Lung microvascular endothelial cell (primary cell): ENCODE measurements at places on chromosomes 12 and 14. TPM values are rescaled to one million over a fixed set of nuclear protein-coding genes. Genes with fewer than 3 reads are reported as not detected.

GRCh38 chr12:88122666-88123065 is 19.2 kb downstream of the CEP290 start:
- DNase-seq, result no peak

DNA sequence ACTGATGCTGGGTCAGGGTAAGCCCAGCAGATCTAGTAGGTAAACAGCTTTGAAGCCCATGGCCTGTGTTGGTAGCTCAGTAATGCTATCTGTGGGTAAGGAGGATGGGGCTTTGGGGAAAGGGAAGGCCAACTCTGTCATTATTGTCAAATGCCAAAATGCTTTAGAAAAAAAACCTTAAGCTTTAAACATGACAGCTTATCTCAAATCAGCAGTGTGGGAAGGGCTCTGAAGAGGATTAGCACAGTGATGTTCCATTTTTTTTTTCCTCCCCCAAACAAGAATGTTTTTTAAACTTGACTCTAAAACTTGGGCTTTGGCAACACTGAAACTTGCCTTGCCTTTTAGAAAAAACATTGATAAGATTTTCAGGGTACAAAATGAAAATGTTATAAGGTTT is 11.7 kb downstream of the DAAM1 start:
- no peak for DNase-seq

DNA sequence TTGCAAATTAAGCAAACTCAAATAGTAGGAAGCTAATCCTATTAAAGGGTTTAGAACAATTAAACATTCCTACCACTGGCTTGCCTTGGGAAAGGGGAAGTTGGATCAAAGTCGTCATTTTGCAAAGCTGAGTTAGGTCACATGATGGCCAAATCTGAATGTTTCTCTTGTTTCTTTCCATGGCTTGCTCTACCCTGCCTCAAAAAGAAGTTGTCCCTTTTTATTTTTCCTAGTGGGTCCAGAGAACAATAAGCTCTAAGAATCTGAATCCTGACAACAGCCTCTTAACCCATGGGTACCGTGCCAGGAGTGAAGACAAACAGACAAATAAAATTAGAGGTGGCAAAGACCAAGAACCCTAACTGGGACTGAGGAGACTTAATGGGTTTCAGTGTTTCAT is 26.2 kb upstream of the NPFF start:
- DNase-seq, result no peak

- DNase-seq, result no peak
These were observed 7.9 kb downstream of the B4GALNT3 start for GRCh38 chr12:467591-467990.

GRCh38 chr12:111174251-111174960 is 194.5 kb downstream of the PHETA1 start:
- peak; percentile 6 for DNase-seq

DNA sequence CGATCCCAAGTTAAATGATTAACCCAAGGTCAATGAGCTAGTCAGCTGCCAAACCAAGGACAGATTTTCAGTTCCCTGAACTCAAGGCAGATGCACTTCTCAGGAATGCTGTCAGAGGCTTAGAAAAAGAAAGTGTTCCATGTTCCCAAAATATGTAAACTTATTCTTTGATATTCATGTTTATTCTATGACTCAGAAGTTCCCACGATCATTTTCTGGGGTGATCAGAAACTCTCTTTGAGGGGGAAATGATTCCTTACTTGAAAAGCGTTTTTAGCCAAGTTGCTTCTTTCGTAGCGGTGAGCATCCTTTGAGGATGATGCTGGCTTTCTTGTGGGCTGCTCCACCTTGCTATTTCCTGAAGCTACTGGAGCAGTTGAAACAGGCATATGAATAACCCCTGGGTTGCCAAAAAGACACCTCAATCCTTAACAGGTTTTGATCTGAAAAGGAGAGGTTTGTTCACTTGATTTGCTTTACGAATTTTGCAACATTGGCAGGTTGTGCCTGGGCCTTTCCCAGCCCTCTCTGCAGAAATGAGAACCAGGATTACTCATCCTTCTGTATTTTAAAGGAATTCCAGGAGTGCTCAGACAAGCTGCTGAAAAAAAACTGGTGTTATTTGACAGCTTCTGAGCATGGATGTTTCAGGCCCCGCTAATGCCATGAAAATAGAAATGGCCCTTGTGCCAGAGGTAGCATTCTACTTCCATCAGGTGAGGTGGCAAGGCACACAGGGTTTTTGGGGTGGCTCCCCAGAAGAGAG is 121.4 kb upstream of the HIF1A start:
- DNase-seq, result no peak

Gene MPHOSPH9
- 27.7 and 27.8 TPM in 2 replicates for total RNA-seq

DNA sequence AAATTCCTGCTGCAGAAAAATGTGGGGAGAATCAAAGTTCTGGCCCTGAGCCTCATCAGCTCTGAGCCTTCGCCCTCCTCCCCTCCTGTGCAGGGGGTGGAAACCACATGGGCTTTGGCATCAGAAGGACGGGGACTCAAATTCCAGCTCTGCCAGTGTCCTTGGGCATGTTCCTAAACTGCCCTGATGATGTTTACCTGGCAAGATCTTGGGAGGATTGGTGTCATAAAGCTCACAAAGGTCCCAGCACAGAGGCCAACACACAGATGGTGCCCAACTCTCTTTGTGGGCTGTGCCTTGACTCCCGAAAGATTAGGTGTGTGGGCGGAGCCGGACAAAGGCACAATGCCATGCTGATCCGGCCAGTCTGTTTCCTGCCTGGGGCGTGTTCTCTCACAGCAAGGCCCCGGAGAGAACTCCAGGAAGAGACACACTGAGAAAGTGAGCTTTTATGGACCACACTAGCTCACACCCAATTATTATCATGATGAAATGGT is 20.5 kb upstream of the CLMN start:
- no peak for DNase-seq

Gene BCL2L2
- total RNA-seq, result 9.4 and 14.9 TPM in 2 replicates

Gene REM2
- under 0.01 TPM in 1 of 2 replicates, not detected in the other for total RNA-seq

- DNase-seq, result no peak
These were observed 12.0 kb downstream of the ADGRD1 start for GRCh38 chr12:130965668-130966067.

Gene NKX2-8
- total RNA-seq, result not detected in 2 replicates

Gene GLT8D2
- total RNA-seq, result 3.5 and 6.0 TPM in 2 replicates

DNA sequence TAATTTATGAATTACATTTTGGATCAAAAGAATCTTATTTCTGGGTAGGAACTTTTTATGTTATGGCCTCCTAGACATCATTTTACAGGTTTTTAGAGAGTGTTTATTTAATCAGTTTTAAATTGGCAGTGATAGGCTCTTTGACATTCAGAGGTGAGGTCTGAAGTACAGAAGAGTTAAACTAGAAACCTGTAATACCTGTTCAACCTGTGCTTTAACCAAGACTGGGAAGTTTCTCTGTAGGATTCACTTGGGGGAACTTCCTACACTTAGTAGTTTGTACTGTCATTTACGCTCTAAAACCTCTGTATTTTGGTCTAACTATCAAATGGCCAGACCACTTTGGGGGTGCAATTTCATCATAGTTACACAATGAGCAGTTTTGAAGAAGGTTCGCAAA is 35.9 kb downstream of the PLEKHA5 start:
- no peak for DNase-seq

GRCh38 chr12:104741497-104742367 is 216.4 kb downstream of the SLC41A2 start:
- no peak for DNase-seq

DNA sequence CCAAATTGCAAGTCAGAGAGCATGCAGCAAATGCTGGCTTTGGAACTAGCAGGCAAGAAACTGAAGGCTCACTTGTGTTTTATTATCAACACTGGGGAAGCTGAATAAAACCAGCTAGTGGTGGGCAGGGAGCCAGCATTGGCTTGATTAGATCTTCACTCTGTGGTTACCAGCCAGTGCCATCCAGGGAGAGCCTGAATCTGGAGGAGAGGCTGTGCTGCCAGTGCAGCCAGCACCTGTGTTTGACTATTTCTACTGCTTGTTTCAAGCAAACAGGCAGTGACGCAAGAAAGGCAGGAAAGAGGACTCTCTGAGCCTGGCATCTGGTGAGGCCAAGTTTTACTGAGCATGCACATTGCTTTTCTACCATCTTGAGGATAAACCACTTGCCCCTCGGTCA is 247.0 kb downstream of the PHLDA1 start:
- DNase-seq, result peak; percentile 17
